Lung microvascular endothelial cell (primary cell): ENCODE measurements at places on chromosomes 5 and 9. TPM values are rescaled to one million over a fixed set of nuclear protein-coding genes. Genes with fewer than 3 reads are reported as not detected.
A peak's percentile ranks its signal among the peaks of the same experiment; 100 is the strongest.

The ADAMTS19 gene
- total RNA-seq, result not detected in 2 replicates

DNA sequence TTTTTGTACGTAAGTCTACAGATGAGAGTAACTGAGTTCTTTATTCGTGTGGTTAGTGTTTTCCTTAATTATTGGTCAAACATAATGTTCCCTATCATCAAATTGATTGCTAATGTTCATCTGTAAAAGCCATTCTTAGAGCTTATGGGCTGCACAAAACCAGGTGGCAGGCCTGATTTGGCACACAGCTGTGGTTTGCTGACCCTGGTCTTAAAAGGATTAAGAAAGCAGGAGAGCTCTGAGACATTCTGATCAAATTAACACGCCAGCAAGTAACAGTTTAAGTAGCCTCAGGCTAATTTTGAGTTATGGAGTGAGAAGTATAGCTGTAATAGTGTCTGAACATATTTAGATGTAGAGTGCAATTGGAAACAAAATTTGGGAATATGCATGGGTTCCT is 63.2 kb downstream of the PRR16 start:
- DNase-seq, result no peak

The IFNA17 gene
- not detected in 2 replicates for total RNA-seq

DNA sequence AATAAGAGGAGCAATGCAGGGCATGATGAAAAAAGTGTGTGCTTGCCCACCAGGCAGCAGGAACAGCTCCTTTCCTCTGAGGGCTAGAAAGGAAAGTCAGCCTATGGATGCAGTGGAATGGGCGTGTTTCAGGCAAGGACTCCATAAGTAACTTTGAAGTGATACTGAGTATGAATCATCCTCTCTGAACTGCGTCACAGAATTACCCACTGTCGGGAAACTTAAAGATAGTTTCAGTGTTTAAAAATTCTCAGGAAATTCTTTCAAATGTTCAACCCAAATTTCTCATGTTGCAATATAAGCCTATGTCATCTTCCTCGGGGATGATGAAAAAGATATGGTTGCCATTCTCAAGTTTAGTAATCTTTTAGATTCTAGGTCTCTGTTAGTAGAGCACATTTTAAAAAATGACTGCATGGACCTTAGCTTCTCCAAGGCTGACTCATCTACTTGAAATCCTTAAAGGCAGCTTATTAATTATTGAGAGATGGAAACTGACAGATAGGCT is 27.7 kb downstream of the PTCD2 start:
- no peak for DNase-seq

GRCh38 chr9:86337469-86338108 is 16.6 kb downstream of the TUT7 start:
- DNase-seq, result no peak

DNA sequence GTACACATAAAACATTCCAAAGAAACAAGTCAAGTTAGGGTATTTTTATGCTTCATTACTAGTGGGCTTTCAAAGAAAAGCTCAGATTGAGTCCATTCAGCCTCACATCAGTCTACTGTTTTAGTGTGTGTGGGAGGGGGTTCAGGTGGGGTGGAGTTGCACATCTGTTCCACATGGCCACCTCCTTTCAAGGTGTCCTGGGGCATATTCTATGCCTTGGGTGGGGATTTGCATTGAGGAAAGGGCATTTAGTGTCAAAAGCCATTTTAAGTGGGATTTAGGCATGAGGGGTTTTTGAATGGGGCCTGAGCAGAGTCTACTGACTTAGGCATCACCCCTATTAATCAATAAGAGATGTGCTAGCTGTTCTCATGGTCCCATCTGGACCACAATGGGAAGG is 983.1 kb downstream of the TLE4 start:
- DNase-seq, result no peak

The DOCK8 gene
- total RNA-seq, result 1.3 and 5.2 TPM in 2 replicates

The RAB3C gene
- under 0.01 and 0.22 TPM in 2 replicates for total RNA-seq

- DNase-seq, result no peak
Measured at GRCh38 chr5:133386662-133387061, 225.7 kb downstream of the FSTL4 start.

DNA sequence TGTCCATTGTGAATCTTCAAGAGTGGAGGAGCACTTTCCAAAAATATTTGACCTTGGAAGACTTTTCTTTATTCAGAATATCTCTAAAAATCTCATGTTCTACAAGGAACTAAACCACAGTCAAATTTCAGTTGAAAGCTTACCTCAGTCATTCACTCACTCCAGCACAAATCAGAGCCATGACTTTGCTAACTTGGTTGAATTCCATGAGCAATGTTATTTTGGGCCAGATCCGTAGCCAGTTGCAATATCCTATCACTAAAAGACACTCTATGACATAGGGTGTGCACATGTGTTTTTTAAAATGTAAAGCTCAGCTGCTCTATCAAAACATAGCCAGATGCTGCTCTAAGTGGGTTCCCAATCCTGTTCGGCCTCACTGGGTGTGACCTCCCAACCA is 156.1 kb upstream of the ANKRD55 start:
- DNase-seq, result no peak

The ADGRD2 gene
- total RNA-seq, result not detected in 2 replicates

DNA sequence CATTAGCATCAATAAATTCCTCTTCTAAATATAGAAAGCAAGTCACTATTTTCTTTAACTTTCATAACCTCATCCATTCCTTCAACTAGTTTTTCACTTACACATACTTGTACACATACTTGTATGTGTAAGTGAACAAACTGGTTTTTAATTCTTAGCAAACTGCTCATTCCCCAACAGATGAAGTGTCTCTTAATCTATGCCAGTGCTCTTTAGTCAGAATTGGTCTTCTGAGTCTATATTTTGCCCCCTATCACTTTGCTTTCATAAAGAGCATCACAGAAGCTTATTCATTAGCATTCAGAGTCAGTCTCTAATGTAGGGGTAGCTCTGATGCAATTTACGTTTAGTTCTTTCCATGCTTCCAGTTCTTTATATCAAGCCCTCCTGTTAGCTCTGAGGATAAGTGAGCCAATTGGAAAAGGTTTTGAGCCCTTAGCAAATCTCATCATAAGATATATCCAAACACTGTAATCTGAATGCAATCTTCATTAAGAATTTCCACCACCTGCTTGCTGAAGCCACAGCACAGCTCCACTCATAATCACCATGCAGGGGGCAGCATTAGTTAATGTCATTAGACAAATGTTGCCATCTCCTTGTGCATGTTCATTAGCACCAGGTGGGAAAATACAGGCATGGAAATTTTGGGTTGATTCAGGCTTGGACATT is 178.5 kb upstream of the SLC24A2 start:
- DNase-seq, result peak; percentile 26

DNA sequence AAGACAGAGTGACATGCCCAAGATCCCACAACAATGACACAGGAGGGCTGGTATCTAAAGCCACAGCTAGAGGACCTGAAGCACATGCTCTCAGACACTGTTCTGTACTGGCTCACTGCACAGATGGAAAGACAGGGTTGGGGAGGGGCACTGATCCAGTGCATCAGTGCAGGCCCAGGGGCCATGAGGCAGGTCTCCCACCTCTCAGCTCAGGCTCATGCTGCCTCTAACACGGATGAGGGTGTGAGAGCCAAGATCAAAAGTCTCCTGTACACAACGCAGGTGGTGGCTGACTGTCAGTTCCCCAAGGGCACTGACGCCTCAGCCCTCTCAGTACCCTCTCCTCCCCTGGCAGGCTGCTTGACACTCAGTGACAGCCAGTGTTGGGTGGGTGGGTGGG is 10.9 kb downstream of the RAPGEF1 start:
- no peak for DNase-seq

DNA sequence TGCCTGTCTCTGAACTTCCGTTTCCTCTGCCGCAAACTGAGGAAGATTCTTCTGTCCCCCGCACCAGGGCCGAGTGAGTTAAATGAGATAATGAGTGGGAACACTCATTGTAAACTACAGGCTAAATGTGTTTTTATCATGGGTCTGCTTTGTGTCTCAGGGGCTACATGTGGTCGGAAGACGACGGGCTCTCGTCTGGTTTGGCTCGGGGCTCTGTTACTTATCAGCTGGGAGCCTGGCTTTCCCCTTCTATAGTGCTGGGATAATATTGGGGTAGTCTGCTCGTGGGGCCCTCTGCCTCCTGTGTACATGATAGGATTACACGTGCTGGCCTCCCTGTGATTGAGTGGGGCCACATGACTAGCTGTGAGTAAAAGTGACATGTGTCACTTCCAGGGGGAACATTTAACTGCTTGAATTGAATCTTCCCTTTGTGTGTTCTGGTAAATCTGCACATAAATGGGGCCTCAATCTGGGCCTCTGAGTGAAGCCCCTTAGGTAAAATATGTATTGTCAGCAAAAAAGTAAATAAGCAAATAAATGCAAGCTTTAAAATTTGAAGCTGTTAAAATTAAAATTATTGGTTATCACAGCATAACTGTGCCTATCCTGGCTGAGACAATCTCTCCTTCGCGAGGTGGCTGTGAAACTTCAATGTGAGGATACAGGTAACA is 86.9 kb upstream of the SH3PXD2B start:
- DNase-seq, result no peak

- no peak for DNase-seq
Measured at GRCh38 chr9:103899866-103900265, 194.2 kb upstream of the SMC2 start.

GRCh38 chr5:19370655-19371386 is 617.2 kb downstream of the CDH18 start:
- DNase-seq, result no peak

GRCh38 chr9:129550199-129550839 is 70.6 kb downstream of the C9orf50 start:
- DNase-seq, result peak; percentile 64

GRCh38 chr9:122158202-122158601 is 1.4 kb downstream of the NDUFA8 start:
- peak; percentile 69 for DNase-seq

DNA sequence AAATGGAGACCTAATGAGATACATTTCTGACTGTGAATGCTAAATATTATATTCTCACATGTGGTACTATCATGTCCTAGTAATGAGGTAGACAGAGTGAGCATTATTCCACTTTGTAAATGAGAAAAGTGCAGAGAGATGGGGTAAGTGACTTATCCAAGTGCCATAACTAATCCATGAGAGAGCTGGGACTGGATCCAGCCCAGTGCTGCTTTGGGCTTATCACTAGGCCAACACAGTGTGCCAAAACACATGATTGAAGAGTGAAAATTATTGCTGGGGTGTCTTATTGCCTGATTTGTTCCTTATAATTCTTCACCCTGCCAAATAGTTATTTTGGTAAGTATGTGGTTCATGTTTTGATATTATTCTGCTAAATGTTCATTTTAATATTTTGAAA is 442.2 kb upstream of the GRAMD2B start:
- DNase-seq, result no peak

GRCh38 chr5:136781464-136781863 is 416.1 kb upstream of the TRPC7 start:
- no peak for DNase-seq

- DNase-seq, result no peak
Measured at GRCh38 chr5:111068213-111068612, 3.3 kb upstream of the TSLP start.

GRCh38 chr5:90871391-90871991 is 312.9 kb downstream of the ADGRV1 start:
- DNase-seq, result peak; percentile 22

DNA sequence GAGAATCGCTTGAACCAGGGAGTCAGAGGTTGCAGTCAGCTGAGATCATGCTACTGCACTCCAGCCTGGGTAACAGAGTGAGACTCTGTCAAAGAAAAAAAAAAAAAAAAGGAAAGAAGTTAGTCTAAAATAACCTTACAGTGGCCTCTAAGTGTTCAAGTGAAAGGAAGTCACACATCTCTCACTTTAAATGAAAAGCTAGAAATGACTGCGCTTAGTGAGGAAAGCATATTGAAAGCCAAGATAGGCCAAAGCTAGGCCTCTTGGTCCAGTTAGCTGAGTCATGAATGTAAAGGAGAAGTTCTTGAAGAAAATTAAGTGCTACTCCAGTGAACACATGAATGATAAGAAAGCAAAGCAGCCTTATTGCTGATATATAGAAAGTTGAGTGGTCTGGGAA is 38.1 kb downstream of the ITGA1 start:
- DNase-seq, result no peak

GRCh38 chr5:2906302-2907090 is 155.0 kb upstream of the IRX2 start:
- DNase-seq, result no peak
